ENCODE measurements at places on chromosomes 7 and 10. TPM values are rescaled to one million over a fixed set of nuclear protein-coding genes. Genes with fewer than 3 reads are reported as not detected.

The ADARB2 gene
- not detected for total RNA-seq

The RAMP3 gene
- not detected for total RNA-seq

The SND1 gene
- total RNA-seq, result 271 TPM

The DNAJC30 gene
- 8.5 TPM for total RNA-seq

The UPP1 gene
- 77.1 TPM for total RNA-seq

The LIPA gene
- total RNA-seq, result 19.9 TPM

The ALOX5 gene
- total RNA-seq, result 2.5 TPM

The LIPN gene
- not detected for total RNA-seq

The CYP3A5 gene
- not detected for total RNA-seq

The CCDC172 gene
- not detected for total RNA-seq

The TMEM140 gene
- total RNA-seq, result 14.0 TPM

The EBLN1 gene
- not detected for total RNA-seq

The CALML5 gene
- total RNA-seq, result not detected

The HOGA1 gene
- not detected for total RNA-seq

The SHH gene
- 0.05 TPM for total RNA-seq

The TMEM254 gene
- total RNA-seq, result 13.9 TPM

The CDK5 gene
- 23.7 TPM for total RNA-seq

The TMEM236 gene
- total RNA-seq, result 0.05 TPM
